Activated T-helper 17 cell treated with anti-CD3 and anti-CD28 coated beads, Interleukin-2, amount 50 U/mL, for 72 hours (primary cell): ENCODE measurements at places on chromosomes 1 and 21.

GRCh38 chr21:44658541-44658910 lies 794 bp downstream of the KRTAP12-3 start:
- ATAC-seq: no peak

DNA sequence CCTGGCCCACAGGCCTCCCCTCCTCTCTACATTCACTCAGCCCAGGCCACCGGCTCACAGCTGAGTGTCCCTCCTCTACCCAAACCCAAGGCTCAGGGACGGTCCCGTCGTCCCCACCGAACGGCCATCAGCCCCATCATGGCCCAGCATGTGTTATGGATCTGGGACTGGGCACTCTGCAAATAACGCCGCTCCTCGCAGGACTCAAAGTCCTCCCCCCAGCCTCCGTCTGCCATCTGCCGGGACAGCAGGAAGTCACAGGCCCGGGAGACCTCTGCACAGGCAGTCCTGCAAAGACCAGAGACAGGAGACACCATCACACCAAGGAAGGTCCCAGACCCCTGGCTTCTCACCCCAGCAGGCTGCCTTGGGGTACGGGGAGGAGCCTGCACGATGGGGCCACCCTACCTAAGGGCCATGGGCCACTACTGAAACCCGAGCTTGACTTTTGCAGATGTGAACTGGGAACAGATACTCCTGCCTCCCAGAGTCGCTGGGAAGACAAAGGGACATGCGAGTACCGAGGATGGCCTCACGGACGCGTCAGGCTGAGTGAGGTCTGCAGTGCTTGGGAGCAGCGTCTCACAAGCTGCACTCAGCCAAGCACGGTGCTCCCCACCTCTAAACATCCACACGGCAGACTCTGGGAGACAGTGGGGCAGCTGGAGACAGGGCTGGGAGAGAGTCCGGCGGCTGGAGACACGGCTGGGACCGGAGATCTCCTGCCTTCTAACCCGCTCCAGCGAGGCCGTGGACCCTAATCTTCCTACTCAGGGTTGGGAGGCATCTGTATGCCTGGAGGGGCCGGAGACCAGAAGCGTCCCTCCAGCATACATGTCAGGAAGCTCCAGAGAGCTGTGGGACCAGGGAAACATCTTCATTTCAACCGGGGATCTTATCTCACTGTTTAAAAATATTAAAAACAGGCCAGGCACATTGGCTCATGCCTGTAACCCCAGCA lies 10.4 kb upstream of the SPATC1L start:
- ATAC-seq: no peak

DNA sequence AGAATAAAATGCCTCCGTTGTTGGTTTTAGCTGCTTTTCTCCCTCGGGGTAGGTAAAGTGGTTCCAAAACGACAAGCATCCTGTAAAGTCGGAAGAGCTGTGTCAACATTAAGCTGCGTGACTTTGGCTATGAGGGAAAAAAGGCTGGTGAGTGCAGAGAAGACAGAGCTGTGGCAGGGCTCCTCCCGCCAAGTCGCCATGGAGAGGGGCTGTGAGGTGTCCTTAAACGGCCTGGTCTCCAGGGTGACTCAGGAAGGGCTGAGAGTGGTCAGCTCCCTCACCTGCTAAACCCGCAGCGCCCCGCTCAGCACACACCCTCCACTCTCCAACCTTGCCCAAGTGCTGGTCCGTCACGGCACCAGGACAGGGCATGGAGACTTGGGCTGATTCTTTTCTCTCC lies 91.6 kb upstream of the SAMD11 start:
- no peak for ATAC-seq

GRCh38 chr1:36341626-36342320 lies 18.3 kb upstream of the EVA1B start:
- ATAC-seq: no peak

DNA sequence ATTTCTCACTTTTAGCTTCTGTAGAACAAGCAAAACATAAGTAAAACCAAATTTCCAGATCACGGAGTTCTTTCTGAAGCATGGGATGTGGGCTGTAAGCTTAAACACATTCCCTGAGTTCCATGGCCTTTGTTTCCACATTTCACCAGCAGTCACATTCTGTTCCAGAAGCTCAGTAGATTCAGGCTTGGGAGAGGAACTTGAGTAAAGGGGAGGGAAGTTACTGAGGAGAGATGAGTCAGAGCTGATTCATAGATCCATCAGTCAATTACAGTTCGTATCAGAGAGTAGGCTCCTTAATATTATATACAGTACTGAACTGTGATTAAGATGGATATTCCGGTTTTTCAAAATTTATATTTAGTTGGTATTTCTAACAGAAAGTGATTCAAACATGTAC lies 614.3 kb downstream of the NCAM2 start:
- no peak for ATAC-seq

- no peak for ATAC-seq
Observed at GRCh38 chr1:12284486-12284885, 54.7 kb downstream of the VPS13D start.

DNA sequence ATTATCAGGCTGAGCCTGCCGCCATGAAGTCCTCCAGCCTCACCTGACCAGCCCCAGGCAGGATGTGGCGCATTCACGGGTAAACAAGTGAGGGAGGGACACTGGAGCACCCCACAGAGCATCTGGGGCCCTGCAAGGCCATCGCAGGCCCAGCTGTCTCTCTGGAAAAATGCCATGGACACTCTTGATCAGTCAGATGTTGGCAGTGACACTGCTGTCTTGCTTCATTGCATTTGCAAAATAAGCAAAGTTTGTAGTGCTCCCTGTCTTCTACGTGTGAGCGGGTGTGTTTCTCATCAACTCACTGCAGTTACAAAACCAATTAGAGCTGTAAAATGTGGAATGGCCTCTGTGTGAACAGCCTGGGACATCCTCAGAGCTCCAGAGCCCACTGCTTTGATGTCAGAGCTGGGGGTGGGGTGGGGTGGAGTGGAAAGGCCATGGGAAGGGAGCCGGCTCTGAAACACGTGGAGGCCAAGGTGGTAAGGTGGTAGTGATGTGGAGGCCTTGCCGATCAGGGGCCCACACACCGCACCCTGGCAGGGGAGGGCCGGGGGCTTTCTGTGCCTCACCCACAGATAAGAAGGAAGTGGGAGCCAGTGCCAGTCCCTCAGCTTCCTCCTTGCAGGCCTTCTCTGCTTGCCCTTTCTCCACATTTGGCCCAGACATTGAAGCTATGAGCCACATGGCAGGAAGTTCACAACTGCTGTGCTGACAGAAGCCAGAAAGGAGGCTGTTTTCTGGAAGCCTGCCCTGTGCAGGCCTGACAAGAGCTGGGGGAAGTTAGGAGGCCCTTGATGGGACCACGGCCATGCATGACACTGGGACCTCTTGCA lies 254.9 kb downstream of the RHOU start:
- no peak for ATAC-seq

GRCh38 chr1:205047764-205048231 lies 4.8 kb downstream of the CNTN2 start:
- ATAC-seq: no peak

DNA sequence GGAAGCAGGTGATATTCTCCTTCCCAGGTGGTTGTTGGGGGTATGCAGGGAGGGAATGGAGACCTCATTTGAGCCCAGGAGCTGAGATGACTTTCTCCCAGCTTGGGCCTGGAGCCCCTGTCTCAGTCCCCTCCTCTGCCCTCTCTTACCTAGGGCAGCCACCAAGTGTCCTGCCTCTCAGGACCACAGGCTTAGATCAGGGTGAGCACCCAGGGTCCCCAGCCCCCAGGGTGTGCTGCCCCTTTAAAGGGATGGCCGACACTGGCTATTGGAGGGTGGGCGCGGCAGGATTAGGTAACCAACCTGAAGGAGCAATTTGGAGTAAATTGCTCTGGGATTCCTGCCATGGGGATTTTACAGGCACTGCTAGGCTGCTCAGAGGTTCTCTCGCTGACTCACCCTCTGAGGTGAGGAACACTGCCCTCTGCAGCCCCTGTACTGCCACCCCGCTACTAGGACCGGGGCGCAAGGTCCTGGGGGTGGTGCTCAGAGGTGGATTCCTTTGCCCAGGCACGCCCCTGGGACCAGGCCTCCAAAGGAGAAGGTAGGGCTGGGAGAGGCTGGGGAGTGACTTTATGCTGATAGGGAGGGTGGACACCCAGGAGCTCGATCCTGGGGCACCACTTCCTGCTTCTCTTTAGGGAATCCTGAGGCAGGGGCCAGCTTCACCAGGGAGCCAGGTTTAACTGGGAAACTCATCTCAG lies 1.5 kb downstream of the RPS6KA1 start:
- ATAC-seq: peak; percentile 37

DNA sequence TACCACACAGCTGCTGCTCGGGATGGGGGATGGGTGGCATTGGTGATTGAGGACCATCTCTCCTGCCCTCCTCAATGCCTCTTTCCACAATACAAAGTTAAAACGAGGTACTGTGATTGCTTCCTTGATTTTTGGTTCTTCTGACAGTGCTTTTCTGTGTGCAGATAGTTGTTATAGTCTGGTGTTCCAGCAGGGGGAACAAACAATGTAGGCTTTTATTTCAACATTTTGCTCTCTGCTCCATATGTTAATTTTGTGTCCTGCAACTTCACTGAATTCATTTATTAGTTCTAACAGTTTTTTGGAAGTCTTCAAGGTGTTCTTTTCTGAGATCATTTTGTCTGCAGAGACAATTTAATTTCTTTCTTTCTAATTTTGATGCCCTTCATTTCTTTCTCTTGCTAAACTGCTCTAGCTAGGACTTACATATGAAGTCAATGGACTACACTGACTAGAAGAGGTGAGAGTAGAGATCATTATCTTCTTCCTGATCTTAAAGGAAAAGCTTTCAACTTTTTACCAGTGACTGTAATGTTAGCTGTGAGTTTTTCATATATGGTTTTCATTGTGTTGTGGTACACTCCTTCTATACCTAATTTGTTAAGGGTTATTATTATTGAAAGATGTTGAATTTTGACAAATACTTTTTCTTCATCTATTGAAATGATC lies 45.4 kb downstream of the TNFSF18 start:
- ATAC-seq: no peak

DNA sequence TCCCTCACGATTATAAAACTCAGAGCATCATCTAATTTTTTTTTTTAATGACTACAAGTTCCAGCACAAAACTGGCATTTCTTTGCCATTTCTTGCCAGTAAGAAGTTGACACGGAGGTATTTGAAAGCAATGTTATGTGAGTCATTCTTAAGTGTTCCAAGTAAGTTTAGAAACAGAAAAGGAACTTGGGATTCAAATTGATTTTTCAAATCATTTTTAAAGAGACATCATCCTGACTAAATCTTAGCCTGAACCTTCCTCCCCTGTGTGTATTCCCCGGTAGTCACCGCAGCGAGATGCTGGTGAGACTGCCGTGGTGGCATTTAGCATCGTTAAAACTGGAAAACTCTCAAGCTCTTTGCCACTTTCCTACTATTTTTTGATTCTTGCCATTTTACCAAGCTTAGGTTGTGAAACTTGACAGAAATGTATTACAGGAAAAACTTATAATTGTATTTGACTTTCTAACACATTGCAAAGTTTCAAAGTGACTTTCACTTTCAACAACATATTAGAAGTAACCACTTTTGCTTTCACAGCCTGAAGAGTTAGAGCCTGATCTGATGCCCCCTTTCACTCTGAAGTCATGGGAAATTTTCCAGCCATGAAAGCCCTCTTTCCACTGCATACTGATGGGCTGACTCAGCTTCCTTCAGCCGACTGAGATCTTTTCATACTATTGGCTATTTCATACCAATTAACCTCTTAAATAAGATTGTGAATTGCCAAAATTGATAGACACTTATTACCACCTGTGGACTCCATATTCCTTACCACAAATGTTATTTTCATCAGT lies 61.4 kb downstream of the OLFML2B start:
- ATAC-seq: peak; percentile 93

DNA sequence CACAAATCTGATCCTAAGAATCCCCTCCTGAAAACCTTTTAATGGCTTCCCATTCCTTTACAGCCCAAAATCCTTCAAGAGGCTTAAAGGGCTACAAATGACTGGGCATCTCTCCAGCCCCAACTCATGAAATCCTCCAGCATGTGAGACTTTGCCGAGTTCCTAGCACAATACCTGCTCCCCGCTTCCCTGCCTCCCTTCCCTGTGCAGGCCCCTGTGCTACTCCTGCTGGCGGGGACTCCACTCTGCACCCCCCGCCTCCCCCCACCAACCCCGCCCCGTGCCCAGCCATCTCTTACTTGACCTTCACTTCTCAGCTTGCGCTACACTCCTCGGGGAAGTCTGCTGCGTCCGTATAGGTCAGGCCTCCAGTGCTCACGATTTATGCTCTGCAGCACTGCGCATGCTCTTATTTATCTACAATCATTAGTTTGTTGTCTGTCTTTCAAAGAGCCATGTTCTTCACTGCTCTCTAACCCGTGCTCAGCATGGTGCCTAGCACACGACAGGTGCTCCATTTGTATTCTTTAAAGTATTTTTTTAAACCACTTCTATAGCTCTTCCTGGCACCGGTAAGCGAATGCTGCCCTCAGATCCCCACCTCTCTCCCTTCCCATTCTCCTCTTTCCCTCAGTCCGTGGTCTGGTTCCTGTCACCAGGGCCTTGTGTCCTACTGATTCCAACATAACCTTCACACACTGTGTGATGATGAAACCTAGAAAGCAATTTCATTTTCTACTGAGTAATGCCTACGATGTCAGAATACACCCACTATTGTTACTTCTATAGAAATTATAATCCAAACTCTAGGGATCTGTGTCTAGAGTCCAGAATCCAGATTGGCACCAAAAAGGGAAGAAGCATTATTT lies 37.5 kb upstream of the PLA2G2C start:
- ATAC-seq: no peak

- ATAC-seq: no peak
Observed at GRCh38 chr1:217392441-217392840, 238.4 kb downstream of the GPATCH2 start.

DNA sequence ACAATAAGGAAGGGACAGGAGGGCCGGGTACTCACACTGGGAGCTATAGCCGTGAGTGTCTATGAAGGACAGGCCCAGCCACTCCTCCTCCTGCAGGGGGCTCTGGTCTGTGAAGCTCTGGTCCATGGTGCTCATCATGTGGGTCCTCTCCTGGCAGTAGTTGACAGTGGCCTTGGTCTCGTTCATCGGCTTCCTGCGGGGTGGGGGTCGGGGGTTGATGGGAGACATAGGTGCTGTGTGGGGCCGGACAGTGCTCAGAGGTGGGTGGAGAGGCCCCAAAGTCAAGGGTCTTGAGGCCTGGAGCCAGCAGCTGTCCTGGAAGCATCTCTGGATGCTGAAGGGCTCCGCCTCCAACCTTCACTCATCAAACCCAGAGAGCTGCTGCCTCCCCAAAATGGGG lies 260.4 kb downstream of the PTPRU start:
- ATAC-seq: no peak

GRCh38 chr1:29631361-29631760 lies 395.0 kb downstream of the PTPRU start:
- no peak for ATAC-seq

GRCh38 chr1:35553851-35554250 lies 3.4 kb downstream of the KIAA0319L start:
- no peak for ATAC-seq
